ENCODE measurements at places on chromosomes 2 and 18. TPM values are rescaled to one million over a fixed set of nuclear protein-coding genes. Genes with fewer than 3 reads are reported as not detected.

The GDF7 gene
- not detected for total RNA-seq

The ANKRD53 gene
- not detected for total RNA-seq

The HNMT gene
- 3.4 TPM for total RNA-seq

The IL1F10 gene
- total RNA-seq = 0.08 TPM

The EMX1 gene
- not detected for total RNA-seq

The NAPG gene
- 31.3 TPM for total RNA-seq

The PDE11A gene
- not detected for total RNA-seq

The EGR4 gene
- not detected for total RNA-seq

The GKN2 gene
- total RNA-seq = not detected

The GPR39 gene
- total RNA-seq = 7.3 TPM

The EHD3 gene
- total RNA-seq = 4.1 TPM

The RNF144A gene
- 2.2 TPM for total RNA-seq

The FAM161A gene
- 0.70 TPM for total RNA-seq

The COLEC11 gene
- 0.31 TPM for total RNA-seq

The CCDC121 gene
- 1.0 TPM for total RNA-seq

The TGFA gene
- 194 TPM for total RNA-seq

The TRIB2 gene
- total RNA-seq = 9.5 TPM

The ZDBF2 gene
- 2.5 TPM for total RNA-seq

The GTF2A1L gene
- total RNA-seq = not detected

The APLF gene
- total RNA-seq = 2.2 TPM

The RNF25 gene
- 25.2 TPM for total RNA-seq

The B3GNT7 gene
- total RNA-seq = 0.34 TPM

The GCG gene
- not detected for total RNA-seq

The ZFP36L2 gene
- 54.2 TPM for total RNA-seq

The EVA1A gene
- 33.5 TPM for total RNA-seq

The MARCHF4 gene
- total RNA-seq = 0.72 TPM

The CCDC74B gene
- total RNA-seq = 3.7 TPM

The ZBTB7C gene
- total RNA-seq = 0.04 TPM

The UPP2 gene
- not detected for total RNA-seq

The TMEM182 gene
- 3.3 TPM for total RNA-seq

The RFTN2 gene
- total RNA-seq = not detected

The CRIM1 gene
- 86.2 TPM for total RNA-seq

The ANKAR gene
- total RNA-seq = 0.23 TPM

The SMYD1 gene
- total RNA-seq = not detected

The LYG1 gene
- total RNA-seq = 0.23 TPM

The C1GALT1C1L gene
- not detected for total RNA-seq

The ECEL1 gene
- not detected for total RNA-seq

The EPAS1 gene
- 88.8 TPM for total RNA-seq

The PROKR1 gene
- not detected for total RNA-seq

The RUFY4 gene
- not detected for total RNA-seq

The ABCG5 gene
- total RNA-seq = not detected

The CNOT11 gene
- total RNA-seq = 52.6 TPM

The CHPF gene
- 235 TPM for total RNA-seq
